ENCODE measurements at places on chromosomes 3 and 15.

DNA sequence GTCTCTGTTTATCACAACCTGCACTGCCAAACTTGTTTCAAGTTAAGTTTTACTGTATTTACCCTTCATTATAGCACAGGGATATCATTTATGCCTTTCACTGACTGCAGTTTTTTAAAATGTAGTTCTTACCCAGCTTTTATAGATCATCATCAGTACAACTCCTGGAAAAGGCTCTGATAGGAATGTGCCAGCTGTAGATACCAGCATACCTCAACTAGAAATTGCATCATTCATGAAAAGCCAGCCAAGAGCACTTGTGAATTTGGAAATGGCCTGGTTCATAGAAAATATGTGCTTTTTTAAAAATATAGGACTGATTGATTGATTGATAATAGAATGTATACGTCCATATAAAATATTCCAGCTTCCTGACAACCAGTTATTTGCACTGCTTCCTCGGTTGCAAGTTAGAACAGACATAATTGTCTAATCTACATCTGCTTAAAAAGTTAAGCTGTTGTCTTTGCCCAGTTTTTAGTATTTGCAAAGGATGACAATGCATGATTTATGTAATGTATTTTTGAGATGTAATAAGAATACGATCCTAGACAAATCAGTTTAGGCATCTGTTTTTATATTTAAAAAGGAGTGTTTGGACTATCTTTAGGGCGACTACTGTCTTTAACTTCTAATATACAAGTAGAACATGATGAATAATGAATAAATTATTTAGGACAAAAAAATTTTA lies 58.5 kb downstream of the DCUN1D1 start:
- no peak for DNase-seq

- DNase-seq: no peak
These were observed 164.3 kb upstream of the IL12A start for GRCh38 chr3:159824333-159824732.

DNA sequence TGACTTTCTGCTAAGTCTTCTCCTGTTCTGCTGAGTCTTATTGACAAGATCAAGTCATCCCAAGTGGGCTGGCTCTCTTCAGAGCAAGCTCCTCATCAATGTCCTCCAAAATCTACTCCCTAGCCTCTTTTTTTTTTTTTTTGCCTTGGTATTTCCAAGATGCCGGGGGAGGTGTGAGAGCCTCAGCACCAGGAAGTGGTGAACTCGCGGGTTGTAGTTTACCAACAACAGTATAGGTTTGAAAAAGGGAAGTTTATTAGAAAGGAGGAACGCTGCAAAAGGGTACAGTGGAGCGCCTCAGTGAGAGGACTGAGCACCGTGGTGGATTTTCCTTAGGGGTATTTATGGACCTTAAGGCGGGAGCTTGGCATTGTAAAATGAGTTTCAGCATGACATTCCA lies 94.3 kb upstream of the SGO1 start:
- no peak for DNase-seq

DNA sequence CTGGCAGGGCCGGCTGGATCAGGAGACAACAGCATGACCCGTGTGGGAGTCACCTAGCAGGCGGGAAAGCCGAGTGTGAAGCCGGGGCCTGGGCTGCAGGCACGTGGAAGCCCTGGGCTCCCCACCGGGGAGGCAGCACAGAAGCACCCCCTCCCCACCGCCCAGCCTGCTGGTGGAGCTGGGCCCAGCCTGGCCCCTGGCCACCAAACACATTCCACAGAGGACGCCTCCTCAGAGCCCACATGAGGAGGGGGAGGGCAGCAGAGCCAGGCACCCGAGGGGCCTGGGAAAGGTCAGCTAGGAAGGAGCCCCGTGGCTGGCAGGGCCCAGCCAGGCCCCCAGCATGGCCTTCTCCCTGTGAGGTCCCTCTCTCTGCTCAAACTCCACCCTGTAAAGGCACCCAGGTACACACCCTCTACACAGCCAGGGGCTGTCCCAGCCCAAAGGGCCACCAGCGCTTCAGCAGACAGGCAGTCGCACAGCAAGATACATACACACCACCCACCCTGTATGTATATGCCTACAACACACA lies 4.5 kb downstream of the PLXNB1 start:
- DNase-seq: no peak

DNA sequence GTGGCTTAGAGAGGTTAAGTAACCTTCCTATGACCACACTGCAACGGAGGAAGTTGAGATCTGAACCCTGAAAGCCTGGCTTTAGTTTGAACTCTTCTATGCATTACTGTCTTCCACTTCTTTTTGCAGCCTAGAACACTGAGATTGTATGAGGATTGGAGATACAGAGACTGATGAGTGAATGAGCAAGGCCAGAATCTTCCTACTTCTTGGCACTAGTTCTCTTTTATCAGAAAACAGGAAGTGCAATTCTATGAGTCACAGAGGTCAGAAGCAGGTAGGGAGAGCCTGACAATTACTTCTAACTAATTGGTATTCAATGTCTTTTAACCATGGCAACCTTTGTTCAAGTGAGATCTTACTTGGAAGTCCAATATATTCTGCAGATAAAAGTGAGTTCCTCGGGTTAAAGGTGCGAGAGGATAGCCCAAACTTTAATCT lies 219.0 kb downstream of the SHQ1 start:
- DNase-seq: peak; percentile 67

- DNase-seq: no peak
These were observed 321.7 kb downstream of the ZNF621 start for GRCh38 chr3:40846451-40846850.

- no peak for DNase-seq
These were observed 39.9 kb downstream of the C3orf80 start for GRCh38 chr3:160265088-160265487.

- DNase-seq: no peak
These were observed 43.3 kb downstream of the CYFIP1 start for GRCh38 chr15:22936577-22937472.

GRCh38 chr3:9013782-9014563 lies 50.7 kb upstream of the RAD18 start:
- no peak for DNase-seq

GRCh38 chr3:172159376-172159775 lies 120.0 kb downstream of the FNDC3B start:
- no peak for DNase-seq

DNA sequence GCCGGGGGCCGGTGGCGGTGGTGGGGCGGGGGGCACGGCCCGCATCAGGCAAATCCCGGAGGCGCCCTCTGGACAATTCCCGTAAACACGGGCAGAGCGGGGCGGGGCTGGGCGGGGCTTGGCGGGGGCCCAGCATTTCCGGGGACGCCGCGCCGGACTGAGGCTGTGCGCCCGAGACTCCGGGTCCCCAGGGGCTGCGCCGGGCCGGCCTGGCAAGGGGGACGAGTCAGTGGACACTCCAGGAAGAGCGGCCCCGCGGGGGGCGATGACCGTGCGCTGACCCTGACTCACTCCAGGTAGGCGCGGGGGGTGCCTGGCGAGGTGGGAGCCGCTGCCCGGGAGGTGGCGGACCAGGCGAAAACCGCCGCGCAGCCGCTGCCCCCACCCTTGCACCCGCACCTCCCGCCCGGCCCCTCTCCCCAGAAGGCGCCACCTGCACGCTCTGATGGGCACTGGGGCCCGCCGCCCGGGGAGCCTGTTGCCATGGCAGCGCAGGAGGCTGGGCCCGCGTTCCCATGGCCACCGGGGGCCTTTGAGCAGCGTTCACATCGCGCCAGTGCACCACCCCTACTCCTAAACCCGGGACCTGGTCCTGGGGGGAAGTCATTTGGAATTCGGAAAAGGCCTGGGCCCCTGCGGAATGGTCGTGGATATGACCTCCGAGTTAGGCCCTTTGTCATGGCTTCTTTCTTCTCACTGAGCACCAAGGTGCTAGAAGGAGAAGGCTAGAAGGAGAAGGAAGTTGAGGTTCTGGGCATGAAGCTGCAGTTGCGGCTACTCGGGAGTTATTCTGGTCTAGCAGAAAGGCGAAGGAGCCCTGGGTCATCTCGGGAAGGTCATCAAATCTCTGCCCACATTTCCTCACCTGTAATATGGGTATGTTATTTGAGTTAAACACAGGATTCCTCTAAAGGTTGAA lies 16.1 kb upstream of the SEMA4B start:
- DNase-seq: peak; percentile 41

GRCh38 chr3:132378846-132379245 lies 38.5 kb upstream of the DNAJC13 start:
- DNase-seq: no peak

DNA sequence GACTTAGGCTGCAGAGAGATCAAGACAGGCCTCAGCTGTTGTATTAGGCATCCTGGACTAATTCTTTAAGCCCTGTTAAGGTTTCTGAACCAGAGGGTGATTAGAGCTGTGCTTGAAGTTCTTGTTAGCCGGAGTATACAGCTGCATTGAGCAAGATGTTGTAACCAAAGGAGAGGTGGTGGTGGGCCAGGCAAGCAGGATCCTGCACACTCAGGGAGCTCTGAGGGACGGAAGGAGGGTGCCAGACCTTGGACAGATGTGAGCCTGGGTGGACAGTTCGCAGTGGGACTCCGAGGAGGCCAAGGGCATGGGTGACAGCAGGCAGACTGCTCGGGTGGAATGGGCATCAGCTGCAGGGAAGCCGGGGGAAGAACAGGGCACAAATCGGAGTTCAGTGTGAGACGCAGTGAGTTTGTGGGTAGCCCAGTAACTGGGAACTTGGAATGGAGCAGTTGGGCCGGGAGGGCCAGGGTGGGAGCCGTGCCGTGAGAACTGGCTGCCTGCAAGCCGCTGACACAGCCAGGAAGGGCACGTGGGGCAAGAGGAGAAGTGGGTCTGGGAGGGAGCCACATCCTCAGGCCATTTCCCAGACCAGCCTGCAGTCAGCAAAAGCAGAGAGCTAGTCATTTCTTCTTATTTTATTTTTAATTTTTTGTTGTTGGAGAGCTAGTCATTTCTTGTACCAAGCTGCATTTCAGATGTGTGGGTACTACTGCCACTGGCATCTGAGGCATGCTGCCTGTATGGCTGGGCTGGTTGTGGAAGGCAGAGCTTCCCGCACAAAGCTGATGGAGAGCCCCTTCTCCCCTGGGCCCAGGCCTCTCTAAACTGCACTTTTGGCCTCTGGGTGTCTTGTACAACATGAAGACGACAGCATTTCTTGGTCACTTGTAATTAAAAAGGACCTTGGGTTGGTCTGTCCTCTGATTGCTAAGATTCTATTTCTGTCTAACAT lies 61.0 kb downstream of the PGPEP1L start:
- DNase-seq: no peak

- DNase-seq: no peak
These were observed 134.1 kb downstream of the ARPP21 start for GRCh38 chr3:35773417-35773816.

DNA sequence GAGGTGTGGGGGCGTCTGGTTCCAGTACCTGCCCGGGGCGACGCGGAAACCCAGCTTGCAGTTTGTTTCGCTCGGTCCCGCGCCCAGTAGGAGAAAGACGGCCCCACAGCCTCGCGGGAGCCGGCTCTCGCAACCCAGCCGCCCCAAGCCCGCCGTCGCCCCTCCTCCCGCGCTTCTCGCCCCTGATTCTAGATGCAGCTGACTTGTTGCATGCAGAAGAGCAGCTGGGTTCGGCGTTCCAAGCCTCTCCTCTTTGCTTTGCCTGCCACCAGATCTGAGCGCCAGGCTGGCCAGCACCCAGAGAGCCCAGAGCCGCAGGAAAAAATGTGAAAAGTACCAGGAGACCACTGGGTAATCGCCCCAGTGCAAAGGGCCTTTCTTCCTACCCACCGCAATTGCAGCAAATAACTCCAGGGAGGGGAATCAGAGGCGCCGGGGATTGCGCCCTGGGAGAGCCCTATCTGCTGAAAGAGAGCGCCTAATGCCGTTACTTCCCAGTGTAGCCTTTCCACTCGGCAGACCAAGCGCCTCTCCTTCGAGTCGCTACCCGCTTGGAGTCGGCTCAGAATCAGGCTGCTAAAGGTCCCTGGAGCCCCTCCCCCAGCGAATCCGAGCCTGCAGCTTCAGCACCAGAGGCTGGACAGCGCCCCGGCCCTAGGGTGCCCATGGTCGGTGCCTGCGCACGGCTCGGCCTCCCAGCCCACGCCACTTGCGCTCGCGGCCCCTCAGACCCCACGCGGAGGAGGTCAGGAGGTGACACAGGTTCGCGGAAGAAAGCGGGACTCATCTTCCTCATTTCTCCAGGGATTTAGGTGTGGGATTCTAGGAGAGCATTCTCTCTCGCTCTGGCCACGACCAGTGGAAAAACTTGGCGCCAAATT lies 15.7 kb upstream of the AEN start:
- DNase-seq: no peak

DNA sequence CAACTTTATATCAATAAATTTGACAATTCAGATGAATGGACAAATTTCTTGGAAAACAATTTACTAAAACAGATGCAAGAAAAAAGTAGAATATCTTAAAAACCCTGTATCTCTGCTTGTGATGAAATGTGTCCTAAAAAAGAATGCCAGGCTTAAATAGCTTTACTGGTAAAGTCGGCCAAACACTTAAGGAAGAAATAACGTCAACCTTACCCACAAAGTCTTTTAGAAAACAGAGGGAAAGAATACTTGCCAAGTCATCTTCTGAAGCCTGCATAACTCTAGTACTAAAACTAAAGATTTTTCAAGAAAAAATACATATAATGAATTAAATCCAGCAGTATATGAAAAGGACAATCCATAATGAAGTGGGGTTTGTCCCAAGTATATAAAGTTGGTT lies 111.1 kb downstream of the RASA2 start:
- no peak for DNase-seq

GRCh38 chr15:84099181-84099580 lies 136.4 kb upstream of the GOLGA6L4 start:
- no peak for DNase-seq

DNA sequence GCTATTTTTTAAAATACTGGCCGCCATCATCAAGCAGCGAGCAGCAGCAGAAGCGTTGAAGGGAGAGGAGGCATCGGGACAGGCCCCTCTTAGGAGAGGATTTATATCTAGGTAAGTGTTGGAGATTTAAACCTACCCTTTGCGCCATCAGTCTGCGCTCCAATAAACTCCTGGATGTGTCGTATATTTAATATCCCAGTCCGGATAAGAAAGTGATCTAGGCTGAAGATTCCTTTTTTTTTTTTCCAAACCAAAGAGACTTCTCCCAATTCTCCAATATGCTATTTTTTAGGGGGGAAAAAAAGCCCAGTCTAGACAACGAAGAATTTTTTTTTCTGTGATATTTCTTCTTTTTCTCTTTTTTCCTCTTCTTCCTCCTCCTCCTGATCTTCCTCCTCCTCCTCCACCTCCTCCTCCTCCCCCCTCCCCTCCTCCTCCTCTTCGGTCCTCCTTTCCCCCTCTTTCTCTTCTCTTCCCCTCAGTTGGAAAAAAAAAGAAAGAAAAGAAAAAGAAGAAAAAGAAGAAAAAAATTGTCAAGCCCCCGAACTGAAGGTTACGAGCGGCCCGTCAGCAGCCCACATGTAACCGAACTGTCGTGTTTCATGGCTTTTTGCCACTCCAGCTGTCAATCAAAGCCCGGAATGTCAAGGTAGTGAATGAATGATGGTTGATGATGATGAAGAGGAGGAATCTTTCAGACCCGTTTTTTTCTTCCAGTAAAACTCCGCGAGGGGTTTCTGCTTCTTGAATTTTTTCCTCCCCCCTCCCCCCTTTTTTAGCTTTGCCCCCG lies 835 bp downstream of the MEIS2 start:
- no peak for DNase-seq

GRCh38 chr15:77370580-77370979 lies 49.3 kb downstream of the PEAK1 start:
- DNase-seq: no peak

Data from activated CD4-positive, alpha-beta T cell treated with anti-CD3 and anti-CD28 coated beads, Interleukin-2, amount 50 U/mL, for 16 hours (primary cell).